CD4-positive, alpha-beta memory T cell (primary cell): ENCODE measurements at places on chromosomes 3 and 15.

- DNase-seq: no peak
These were observed 104.3 kb downstream of the CPN2 start for GRCh38 chr3:194246709-194247349.

DNA sequence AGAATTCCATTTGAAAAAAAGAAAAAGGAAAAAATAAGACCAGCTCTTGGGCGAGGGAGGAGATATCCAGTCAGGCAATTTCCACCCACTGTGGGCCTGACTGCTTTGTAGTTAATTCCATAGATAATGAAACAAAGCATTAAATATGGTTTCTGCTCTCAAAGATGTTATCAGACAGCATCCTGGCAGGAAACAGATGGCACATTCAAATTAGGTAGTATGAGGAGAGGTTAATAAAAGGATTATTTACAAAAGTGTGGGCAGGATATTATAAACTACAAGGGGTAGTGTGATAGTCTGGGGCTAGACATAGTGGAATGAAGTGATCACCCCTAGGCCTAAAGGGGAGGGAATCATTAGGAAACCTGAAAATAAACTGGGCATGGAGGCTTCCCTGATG, 193.2 kb downstream of the CLSTN2 start:
- no peak for DNase-seq

GRCh38 chr3:165742351-165742750, 94.9 kb downstream of the BCHE start:
- DNase-seq: no peak

DNA sequence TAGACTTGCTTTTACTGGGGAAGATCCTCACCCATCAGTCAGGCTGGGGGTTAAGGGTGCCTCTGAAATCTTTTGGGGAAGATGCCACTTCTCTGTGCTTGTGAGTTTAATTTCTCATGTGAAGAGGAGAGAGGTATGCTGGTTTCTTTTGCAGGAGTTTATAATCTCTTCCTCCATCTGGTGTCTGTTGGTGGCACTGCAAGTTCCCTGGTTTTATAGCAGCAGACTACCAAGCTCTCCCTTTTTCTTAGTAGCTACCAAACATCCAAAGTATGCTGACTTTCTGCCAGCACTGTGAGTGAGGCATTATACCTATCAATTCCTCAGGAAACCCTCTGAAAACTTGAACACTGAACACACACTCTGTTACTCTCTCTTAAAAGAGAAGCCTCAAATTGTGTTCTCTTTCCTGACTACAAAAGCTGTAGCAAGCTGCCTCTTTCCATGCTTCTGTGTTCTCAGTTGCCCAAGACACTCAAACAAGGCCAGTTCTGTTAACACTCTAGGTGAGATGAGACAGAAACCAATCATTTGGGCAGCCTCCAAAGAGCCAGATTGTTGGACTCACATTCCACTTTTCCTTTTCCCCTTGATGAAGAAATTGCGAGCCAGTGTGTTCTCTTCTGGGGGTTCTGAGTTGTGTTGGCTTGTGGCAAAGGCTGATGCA, 299.5 kb downstream of the GAP43 start:
- no peak for DNase-seq

DNA sequence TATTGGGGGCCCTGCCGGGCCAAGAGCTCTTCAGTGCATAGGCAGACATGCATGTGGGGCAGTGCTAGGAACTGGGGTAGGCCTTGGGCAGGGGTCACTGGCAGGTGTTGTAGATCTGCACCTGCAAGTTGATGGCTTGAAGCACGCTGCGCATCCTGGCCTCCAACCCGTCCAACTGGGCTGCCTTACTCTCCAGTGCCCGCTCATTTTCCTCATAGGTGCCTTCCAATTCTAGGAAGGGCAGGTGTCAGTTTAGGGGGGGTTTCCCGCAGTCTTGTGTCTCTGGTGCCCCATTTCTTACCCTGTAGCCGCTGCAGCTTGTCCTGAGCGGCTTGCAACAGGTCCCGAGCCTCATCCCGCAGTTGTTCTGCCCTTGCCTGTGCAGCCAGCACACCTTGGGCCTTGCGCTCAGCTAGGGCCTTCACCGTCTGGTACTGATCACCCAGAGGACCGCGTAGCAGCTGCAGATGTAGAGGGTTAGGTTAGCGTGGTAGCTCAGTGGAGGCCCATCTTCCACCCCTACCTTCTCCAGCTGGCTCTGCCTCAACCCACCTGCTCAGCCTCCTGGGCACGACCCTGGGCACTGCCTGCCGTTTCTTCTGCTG, 611 bp upstream of the USP19 start:
- no peak for DNase-seq

DNA sequence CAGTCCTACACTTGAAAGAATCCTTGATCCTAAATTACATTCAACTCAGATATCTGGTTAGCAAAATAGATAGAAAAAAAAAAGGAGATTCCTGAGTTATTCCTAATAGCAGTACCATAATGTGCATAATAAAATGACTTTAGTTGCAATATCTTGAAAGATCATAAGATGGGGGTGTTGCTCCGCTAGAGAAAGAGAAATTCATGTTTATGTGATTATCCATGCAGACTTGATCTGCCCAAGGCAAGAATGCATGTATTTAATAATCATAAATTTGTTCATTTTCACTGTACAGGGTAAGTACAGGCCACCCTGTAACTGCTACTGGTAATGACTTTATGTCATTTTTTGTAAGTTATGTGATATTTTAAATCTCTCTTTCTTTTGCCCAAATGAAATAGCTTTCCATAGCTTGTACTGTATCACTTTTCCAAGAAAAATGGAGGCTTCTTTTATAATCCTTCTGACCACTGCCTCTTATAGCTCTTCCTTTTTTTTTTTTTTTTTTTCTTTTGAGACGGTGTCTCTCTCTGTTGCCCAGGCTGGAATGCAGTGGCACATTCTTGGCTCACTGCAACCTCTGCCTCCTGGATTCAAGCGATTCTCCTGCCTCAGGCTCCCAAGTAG, 84.6 kb downstream of the HCN4 start:
- DNase-seq: no peak

DNA sequence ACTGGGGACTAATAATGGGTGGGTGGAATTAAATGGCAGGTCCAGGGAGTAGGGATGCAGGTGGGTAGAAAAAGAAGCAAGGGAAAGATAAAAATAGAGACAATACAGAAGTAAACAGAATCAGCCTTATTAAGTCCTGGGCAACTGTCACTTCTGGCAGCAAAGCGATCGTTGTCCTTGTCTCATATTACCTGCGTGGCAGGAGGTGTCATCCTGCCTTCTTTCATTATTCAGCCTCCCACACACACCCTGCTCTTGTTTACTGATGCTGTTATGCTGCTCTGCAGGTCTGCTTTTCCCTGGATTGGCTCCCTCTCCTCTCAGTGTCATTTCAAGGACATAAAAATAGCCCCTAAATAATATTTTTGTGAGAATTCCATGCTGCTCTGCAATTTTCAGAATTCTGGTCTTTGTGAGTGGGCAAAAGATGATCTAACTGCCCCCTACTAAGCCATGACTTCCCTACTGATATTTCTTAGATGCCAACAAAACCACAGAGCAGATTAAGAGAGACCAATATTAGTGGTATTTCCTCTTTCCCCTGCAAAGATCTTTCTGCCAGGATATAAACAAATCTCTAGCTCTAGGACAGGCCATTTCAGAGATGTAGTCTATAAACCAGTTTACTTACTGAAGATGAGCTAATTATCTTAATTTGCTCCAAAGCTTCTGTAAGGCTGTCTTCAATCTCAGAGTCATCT, 8.5 kb downstream of the VEPH1 start:
- DNase-seq: no peak

DNA sequence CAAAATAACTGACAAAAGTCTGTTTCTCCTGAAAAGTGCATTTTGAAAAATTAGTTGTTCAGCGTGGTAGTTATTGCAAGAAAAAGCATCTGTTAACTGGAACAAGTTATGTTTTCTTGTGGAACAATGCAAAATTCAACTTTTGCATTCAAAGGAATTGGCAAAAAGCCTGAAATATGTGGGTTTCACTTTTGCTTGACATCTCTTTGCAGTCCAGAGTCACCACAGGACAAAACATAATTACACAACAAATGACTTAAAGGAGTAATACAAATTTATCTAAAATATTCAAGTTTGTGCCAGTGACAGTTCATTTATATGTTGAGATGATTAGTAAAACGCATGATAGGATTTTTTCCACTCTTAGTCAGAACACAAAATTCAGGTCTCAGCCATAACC, 96.3 kb upstream of the P2RY1 start:
- DNase-seq: no peak

- DNase-seq: no peak
These were observed 554.2 kb upstream of the KCNMB2 start for GRCh38 chr3:177982034-177982433.

DNA sequence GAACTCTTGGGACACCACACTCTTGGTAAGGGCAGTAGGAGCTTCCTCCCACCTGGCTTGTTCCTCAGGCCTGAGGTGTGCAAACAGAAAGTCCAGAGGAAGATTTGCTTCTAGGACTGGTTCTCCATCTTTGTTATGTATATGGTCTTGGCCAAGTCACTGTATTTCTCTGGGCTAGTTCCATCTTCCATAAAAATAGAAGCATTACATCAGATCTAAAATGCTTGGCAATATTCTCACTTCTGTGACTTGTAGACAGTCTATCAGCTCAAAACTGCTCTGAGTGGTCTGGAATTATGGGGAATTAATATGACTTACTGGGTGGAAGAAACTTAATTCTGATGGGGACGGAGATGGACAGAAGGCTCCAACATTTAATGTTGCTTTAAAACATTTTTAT, 55.2 kb downstream of the TMEM108 start:
- DNase-seq: no peak

DNA sequence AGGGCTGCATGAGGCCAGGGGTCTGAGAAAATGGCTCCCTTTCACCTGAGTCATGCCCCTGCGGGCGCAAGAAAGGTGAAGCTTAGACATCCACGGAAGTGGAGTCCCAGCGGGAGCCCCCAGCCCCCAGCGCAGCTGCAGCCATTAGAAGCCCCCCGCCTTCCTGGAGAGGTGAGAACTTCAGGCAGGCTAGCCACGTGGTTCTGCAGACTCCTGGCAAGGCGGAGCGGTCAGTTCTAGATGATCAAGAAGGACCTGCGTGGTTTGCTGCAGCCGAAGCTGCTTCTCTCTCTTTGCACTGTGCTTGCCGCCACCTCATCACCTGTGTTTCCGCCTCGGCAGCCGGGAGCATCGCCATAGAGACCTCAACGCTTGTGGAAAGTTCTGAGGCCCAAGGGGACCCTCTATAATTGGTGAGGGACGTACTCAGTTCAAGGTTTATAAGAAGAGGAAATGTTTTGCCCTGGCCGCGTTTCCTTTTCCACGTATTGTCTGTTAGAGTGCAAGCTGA, 15.8 kb upstream of the KCNMB3 start:
- DNase-seq: no peak

GRCh38 chr3:30112902-30113484, 493.4 kb upstream of the TGFBR2 start:
- DNase-seq: peak; percentile 34

GRCh38 chr3:77456906-77457305, 417.0 kb downstream of the ROBO2 start:
- no peak for DNase-seq

- no peak for DNase-seq
These were observed 208.4 kb upstream of the KBTBD8 start for GRCh38 chr3:66789580-66790237.

GRCh38 chr15:82928711-82929110, 23.8 kb downstream of the HOMER2 start:
- DNase-seq: no peak

- DNase-seq: peak; percentile 45
These were observed at the start of gene GPR27 for GRCh38 chr3:71753701-71754609. TSS of gene GPR27 (plus strand) at chr3:71753855. CDS start at chr3:71754050, 195 bp downstream.

- no peak for DNase-seq
These were observed 11.0 kb downstream of the FYCO1 start for GRCh38 chr3:45984331-45985312.

DNA sequence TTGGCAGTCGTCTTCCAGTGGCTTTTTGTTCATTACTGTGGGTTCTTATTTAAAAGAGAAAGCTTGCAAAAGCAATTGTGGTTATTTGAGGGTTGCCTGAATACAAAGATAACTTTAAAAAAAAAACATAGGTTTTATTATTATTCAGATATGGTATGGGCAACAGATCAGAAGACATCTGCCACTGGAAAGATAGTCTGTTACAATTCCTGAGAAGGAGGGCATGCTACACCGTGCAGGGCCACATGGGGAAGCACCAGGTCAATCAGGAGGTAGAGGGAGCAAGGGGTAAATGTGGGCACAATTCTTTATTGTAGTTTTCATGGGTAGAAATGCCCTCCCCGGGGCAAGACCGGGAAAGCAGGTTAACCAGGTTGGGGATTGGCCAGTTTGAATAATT, 46.5 kb downstream of the BBS4 start:
- DNase-seq: no peak

DNA sequence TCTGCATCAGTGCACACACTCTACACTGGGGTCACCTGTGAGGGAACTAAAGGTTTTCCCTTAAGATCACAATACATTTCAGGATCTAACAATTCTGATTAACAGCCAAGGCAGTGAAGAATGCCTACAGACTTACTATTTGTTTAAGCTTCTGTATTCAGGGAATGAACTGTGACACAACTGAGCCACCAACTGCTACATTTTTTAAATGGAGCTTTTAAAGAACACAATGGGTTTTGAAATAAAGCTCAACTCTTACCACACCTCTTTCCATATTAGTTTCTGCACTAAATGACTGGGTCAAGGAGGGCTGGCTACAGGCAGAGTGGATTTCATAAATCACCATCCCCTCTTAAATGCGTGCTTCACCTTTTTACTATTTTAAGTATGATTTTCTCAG, 100.2 kb downstream of the TMCC1 start:
- no peak for DNase-seq

DNA sequence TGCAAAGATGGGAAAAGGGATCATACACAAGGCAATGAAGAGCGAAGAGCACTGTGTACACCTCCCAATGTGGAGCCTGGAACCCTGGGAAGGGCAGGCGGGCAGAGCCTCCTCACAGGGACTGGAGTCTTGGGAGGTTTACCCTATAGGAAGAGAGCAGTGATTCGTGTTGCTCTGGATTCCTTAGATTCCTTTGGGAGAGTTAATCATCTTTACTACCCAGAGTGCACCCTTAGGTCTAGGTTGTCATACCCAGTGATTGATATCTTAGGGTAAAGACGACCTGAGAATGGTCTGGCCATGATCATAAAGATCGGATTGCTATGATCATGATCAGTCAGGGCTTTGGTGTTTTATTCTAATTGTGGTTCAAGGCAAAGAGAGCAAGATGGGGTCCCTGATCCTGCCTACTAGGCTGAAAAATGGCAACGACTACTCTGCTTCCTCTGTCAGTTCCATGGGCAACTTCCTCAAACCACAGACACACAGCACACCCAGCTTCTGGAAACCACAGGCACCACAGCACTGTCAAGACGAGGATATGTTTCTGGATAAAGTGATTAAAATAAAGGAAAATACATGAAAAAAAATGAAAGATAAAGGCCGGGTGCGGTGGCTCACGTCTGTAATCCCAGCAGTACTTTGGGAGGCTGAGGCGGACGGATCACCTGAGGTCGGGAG, 20.4 kb upstream of the MAP6D1 start:
- no peak for DNase-seq

GRCh38 chr15:101156509-101157159, 95.2 kb downstream of the CHSY1 start:
- DNase-seq: no peak

- DNase-seq: no peak
These were observed 16.8 kb upstream of the NMNAT3 start for GRCh38 chr3:139694542-139694941.
